ENCODE measurements at places on chromosomes 4 and X.

DNA sequence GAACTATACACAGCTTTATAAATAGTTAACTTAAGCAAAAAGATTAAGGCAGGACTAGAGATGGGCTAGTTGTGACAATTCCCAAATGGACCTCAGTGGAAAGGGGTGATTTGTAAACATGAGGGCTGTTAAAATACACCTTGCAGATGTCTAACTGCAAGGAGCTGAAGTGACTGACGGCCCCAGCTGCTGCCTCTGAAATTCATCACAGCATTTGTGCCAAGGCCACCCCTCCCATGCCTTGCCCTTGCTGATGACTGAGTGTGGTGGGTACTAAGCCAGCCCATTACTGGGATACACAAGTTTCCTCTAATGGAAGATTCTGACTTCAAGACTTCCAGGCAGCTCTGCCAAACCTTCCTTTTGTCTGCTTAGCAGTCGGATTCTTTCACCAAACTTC is 23.7 kb upstream of the EGFL6 start:
- no peak for DNase-seq

DNA sequence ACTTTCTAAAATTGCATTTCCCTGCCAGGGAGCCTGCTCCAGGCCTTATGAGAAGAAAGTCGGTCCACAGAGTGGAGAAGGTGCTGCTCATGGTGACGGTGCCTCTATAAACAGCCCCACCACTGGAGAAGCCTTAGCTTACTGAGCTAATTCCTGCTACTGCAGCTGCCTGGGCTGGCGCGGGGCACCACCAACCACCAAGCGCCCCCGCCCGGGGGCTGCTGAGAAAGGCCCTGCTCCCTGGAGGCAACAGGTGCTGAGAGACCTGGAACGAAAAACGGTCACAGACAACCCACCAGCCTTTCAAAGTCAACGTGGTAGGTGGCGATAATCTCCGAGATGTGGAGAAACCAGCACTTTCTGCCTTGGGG is 2.9 kb downstream of the HCFC1 start:
- DNase-seq: no peak

GRCh38 chr4:45939056-45939455 is 184.8 kb downstream of the GABRG1 start:
- DNase-seq: no peak

DNA sequence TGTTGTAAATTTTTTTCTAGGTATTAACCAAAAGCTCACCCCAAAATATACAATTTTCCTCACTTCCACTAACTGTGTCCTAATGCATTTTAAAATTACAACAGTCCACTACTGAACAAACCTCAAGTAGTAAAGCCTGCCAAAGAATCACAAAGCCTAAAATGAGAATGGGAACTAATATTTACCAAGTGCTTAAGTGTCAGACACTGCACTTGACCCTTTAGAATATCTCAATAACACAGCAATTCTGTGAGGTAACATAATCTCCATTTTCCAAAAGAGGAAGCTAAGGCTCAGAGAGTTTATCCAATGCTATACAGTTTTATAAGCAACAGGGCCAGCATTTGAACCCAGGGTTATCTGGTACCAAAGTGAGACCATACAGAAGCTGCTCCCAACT is 4.9 kb downstream of the SLC9A7 start:
- no peak for DNase-seq

GRCh38 chr4:1534095-1534872 is 128.0 kb upstream of the NKX1-1 start:
- no peak for DNase-seq

GRCh38 chr4:177770776-177771175 is 328.5 kb upstream of the AGA start:
- no peak for DNase-seq

DNA sequence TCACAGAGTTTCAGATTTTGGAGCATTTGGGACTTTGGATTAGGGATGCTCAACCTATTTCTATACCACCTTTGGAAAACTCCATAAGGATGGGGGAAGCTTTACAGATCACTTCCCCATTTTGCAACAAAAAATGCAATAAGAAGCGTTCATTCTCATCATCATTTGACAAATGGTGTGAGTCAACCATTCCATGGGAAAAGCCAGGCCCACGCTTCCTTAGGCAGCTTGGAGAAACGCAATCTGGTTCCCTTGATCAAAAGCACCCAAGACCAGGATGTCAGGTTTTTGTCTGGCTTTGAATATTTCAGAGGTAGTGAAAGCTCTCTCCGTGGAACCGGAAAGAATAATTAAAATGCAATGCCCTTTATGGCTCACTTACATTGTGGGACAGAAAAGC is 79.3 kb upstream of the C4orf50 start:
- no peak for DNase-seq

DNA sequence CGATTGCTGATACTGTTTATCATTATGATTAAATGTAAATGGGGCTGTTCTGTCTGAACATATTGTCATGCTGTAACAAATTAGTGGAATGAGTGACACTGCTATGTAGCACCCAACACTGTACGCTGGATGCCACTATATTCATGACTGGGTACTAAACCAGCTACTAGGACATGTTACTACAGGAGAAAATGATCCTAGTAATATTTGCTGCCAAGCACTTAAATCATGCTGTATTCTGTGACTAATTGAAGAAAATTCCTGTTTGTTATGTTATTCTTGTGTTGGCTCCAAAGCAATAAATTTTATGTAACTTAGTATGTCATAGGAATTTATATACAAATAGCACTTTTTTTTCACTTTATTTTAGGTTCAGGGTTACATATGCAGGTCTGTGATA is 804.2 kb downstream of the CENPC start:
- DNase-seq: no peak

DNA sequence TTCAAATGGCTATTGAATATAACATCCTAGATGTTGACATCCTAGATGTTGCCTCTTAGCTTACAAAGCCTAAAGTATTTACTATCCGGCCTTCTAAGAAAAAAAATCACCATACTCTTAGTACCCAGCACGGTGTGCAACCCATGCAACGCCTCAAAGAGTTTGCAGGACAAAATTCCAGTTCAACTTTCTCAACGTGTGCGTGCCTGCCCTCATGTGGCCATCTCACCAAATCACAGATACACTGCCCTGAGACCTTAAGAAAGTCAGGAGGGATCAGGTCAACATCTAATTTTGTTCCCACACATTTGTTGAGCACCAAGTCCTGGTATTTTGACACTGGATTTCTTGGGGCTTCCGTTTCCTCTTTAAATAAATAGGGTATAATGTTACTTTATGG is 68.3 kb downstream of the CRMP1 start:
- DNase-seq: peak; percentile 71

DNA sequence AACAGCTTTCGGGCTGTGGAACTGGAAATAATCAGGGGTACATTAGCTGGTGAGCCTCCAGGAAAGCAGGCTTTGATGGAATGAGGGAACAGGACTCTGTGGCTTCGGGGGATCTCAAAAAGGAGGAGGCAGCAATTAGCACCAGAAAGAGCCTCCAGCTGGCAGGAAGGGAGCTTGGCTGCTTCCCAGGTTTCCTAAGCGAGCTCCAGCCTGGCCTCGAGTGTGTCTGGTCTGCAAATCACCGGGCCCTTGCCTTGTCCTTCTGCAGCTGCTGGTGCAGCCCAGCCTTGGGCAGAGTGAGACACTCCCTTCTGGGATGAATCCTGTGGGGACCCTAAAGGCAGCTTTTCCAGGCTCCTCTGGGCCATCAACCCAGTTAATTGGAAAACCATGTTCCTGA is 10.7 kb upstream of the PDHA1 start:
- peak; percentile 33 for DNase-seq

GRCh38 chr4:185341377-185341776 is 54.3 kb downstream of the LRP2BP start:
- DNase-seq: peak; percentile 40

GRCh38 chrX:38750551-38750950 is 50.7 kb upstream of the MID1IP1 start:
- peak; percentile 1 for DNase-seq

- DNase-seq: peak; percentile 44
Measured at GRCh38 chr4:112279025-112279881, 6.5 kb downstream of the TIFA start.

DNA sequence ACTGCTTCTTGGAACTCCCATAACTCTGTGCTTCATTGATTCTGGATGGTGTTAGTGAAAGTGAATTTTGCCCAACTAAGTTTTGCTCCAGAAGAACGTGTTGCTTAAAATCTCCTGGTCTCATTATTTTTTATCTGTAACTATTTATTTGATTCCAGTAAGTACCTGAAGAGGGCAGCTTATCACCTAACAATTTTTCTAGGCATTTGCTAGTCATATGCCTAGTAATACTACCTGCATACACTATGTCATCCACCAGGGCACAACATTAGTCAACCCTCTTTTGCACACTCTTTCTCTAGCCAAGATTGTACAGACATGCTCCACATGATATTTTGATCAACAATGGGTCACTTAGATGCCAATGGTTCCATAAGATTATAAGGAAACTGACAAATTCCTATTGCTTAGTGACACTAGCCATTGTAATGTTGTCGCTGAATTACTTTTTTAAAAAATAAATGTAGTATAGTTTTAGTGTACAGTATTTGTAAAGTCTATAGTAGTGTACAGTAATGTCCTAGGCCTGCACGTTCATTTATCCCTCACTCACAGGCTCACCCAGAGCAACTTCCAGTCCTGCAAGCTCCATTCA is 499.9 kb upstream of the AADAT start:
- DNase-seq: peak; percentile 73

- DNase-seq: no peak
Measured at GRCh38 chr4:80587871-80588385, 252.4 kb downstream of the CFAP299 start.

- peak; percentile 40 for DNase-seq
Measured at GRCh38 chr4:1872870-1873269, 1.7 kb downstream of the NSD2 start.

DNA sequence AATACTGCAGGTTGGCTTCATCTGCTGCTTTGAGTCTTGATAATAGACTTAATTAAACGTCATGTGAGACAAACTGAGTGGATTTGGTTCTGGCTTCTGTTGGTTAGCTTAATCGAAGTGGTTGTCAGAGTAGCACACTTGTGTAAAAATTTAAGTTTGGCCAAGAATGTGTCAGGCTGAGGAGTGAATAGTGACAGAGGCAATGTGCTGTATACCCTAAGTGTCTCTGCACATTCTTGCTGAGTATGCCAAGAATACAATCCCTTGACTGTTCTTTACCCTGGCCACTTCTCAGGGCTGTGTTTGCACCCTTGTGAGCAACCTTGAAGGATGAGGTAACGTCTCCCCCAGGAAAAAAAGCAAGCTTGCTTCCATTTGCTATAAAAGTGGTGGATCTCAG is 14.9 kb downstream of the RPS3A start:
- no peak for DNase-seq

DNA sequence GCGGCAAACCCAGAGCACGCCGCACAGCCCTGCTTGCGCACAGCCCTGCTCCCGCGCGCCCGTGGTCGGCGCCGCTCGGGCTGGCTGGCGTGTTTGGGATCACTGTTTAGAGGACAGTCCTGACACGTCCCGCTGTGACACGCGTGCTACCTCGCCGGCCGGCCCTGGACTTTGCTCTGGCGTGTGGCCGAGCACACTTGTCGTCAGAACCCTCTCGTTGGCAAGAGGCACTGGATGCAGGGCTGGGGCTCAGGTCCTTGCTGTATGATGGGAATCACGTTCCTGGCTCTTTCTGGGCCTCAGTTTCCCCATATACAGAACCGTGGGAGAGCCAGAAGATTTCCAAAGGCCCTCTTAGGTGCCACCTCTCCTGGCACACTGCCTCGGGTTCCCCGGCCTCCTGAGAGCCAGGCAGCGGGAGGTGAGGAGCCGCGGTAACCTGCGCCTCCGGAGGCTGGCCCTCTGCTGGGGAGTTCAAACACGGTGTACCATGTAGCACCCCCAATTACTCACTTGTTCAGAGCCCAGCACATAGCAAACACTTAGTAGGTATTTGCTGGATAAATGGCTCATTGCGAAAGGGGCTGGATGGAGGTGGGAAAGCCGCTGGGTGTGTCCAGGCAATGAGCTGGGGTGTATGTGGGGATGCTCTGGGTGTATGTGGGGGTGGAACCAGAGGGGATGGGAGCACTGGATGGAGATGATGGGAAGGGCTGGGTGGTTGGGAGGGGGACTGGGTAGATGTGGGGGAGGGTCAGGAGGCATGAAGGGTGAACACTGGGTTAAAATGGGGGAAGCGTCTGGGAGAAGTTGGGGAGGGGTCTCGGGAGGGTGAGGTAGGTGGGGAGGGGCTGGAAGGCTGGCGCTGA is 76.6 kb downstream of the HTRA3 start:
- DNase-seq: no peak

DNA sequence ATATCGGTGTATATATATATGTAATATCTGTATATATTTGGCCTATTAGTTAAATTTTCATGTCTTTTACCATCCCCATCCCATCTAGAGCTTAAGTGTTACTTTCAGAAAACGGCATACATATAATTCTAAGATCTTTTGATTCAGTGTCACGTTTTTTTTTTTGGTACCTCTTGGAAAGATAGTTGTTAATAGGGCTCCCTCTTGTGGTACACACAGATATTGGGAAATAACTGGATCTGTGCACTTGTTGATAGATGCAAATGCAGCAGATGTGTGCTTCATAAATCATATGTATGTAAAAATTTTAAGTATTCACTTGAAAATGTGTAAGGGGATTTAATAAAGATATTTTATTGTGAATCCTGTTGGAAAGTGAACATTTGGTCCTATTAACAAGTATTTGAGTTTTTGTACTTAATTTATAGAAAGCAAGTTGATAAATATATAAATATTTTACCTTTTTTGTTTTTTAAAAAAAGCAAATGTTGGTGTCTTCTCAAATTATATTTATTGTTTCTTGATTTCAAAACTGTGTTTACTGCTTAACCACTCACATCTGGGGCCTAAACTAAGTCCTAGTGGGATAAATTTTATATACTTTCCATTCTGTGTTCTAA is 74.7 kb downstream of the PAQR3 start:
- DNase-seq: peak; percentile 93

- no peak for DNase-seq
Measured at GRCh38 chrX:138856881-138857604, 145.5 kb upstream of the FGF13 start.

DNA sequence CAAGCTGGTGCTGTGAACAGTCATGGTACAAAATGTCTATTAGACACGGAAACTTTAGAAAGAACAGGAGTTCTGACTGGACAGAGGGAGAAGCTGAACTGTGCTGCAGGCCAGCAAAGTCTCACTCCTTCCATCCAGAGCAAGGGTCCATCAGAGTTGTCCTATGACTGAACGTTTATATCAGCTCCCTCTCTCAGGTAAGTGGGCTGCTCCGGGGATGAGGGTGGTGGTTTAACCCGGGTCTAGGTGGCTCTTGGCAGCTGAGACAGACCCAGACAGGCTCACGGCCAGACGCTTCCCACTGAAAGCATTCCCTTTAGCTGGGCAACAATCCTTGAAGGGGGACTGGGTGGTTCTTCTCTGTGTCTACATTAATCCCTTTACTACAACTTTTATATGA is 385.0 kb upstream of the SMIM31 start:
- no peak for DNase-seq
